ENCODE measurements at places on chromosomes 3 and 15.

- peak; percentile 79 for DNase-seq
These were observed 643 bp upstream of the RNU5B-1 start for GRCh38 chr15:65303687-65304380.

DNA sequence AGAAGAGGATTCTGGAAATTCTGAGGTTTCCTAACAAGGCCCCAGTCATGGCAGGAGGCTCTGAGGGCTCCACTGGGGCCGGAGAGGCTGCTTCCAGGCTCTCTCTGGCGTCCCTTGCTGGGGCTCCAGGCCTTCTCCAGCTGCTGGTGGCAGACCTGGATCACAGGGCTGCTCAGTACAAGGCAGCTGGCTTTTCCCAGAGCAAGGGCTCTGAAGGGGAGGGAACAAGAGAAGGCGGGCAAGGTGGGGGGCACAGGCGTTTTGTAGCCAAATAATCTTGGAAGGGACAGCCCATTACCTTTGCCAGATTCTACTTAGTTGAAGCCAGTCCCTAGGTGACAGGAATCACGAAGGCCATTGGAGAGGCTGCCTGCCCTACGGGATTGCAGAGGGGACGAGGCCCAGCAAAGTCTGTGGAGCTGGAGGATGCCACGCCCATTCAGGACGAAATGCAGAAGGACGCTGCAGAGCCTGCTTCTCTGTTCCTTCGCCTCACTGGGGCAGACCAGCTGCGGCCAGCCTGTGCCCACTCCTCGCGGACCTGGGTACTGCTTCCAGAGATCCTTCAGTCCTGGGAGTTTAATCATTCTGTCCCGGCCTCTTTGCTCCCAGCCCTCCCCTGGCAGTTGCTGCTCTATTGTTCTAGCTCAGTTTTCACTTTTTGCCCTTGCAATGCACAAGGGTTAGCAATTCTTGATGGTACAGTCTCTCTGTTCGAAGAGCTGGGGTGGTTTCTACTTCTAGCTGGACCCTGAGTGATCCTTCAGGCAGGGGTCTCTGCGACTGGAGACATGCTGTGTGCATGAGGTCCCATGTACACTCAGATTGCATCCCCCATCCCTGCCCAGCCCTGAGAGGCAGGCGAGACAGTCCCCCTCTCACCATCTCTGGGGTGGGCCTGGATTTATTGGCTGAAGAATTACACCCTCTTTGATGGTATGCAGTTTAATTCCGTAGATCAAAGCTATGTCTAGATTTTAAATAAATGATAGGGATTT, 149.3 kb upstream of the MEF2A start:
- no peak for DNase-seq

GRCh38 chr3:7977245-7978086, 524.2 kb upstream of the LMCD1 start:
- DNase-seq: peak; percentile 7

- no peak for DNase-seq
These were observed 3.9 kb downstream of the RRP9 start for GRCh38 chr3:51937611-51938450.

GRCh38 chr15:74807282-74807681, 5.4 kb upstream of the LMAN1L start:
- DNase-seq: no peak

- no peak for DNase-seq
These were observed 834.6 kb upstream of the CFAP20DC start for GRCh38 chr3:59884409-59884808.

- DNase-seq: no peak
These were observed 368.1 kb downstream of the ZPLD1 start for GRCh38 chr3:102802819-102803420.

GRCh38 chr3:170057550-170057949, 19.8 kb downstream of the GPR160 start:
- no peak for DNase-seq

DNA sequence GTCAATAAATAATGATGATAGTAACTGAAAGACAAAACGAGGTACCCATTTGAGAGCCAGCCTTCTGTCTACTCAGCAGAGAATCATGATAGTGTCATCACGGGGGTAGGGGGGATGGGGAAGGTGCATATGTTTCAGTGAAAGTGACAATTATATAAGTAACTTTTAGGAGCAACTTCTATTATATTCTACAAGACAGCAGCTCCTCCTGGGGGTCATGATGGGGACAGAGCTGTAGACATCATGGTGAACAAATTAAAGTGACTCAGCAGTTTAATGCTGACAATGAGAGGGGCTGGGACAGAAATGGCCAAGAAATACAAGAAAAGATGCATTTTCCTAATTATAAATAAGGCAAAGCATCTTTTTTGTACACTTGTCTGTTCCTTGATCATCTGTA, 11.8 kb downstream of the CAPN3 start:
- no peak for DNase-seq

- no peak for DNase-seq
These were observed 75.6 kb upstream of the LMOD3 start for GRCh38 chr3:69197922-69198530.

DNA sequence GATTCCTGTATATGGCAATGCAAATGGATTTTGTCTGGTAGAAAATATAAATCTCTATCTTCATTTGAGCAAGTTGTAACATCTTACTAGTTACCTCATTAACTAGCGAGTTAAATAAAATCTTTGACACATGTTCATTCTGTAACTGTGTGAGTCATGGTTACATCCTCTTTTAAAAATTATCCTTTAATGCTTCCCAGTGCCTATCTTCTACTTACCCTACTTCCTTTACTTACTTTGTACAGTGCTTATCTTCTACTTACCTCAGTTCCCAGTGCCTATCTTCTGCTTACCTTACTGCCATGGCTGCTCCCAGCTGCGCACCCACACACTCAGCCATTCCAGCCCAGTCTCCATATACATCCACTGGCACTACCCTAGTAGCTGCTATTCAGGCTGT, 71.9 kb upstream of the GOLGA8B start:
- no peak for DNase-seq

DNA sequence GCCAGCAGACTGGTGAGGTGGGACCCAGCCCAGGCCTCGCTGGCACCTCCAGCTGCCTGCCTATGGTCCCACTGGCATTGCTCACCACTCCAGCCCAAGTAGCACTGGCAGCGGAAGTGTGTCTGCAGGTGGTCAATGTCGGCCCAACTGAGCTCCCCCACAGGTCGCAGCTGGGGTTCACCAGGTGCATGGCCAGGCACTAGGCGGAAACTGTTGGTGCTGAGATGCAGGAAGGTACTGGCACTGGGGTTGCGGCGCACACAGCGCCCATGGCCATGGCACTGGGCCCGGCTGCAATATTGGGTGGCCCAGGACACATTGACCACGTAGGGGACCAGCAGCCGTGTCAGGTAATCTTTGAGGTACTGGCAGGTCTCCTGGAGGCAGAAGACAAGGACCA, 4.4 kb downstream of the HYAL2 start:
- DNase-seq: no peak
